Pulmonary artery endothelial cell (primary cell): ENCODE measurements at places on chromosomes 1 and 21. TPM values are rescaled to one million over a fixed set of nuclear protein-coding genes. Genes with fewer than 3 reads are reported as not detected.

S100A8 gene
- not detected in 2 replicates for total RNA-seq

- no peak for DNase-seq
These were observed 9.7 kb downstream of the CNN3 start for GRCh38 chr1:94917251-94917650.

DNA sequence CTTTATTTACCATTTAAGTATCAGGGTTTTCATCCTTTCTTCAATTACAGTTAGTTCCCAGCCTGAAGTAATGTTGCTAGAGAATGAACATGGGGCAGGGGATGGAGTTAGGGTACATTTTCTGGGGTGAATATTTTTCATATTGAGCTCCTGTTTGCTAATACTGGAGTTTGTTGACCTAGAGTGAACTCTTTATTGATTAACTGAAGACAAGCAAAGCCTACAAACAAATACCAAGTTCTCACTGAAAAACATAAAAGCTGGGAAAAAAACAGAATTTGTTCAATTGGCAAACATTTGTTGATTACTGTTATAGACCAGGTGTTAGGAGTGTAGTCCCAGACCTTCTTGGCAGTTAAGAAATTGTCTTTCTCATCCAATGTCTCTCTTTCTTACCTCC lies 28.2 kb upstream of the PIGV start:
- DNase-seq: no peak

- DNase-seq: no peak
These were observed 20.9 kb downstream of the UQCRHL start for GRCh38 chr1:15786581-15786980.

DNA sequence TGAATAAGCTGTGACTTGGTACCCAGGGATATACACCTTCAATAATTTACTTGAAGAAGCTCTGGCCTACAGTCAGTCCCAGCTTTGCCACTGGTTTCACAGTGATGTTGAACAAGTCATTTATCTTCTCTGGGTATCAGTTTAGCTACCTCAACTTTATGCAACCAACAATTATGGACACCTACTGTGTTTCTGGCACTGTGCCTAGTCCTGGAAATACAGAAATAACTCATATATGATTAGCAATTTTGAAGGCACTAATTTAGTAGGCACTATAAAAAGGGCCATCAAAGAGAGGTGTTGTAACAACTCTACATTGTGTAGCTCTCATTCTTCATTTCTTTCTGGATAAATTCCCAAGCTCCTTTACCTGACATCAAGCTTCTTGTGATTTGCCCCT lies 88.6 kb upstream of the SPATA6 start:
- DNase-seq: no peak

DNA sequence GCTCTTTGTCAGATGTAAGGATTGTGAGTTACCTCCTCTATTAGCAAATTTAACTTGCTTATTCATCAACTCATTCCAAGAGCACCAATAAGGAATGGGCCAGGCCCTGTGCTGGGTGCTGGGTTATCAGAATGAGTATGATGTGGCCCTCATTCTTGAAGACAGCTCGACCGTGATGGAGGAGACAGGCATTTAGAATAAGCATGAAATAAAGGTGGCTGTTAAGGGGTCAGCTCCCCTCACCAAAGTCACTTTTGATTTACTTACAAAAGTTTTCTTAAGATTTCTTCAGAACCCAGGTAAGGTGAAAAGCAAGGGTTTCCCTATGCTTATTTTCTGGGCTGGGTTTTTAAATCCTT lies 15.3 kb upstream of the PADI1 start:
- no peak for DNase-seq

- no peak for DNase-seq
These were observed 18.5 kb downstream of the CLCA1 start for GRCh38 chr1:86487131-86487810.
